ENCODE measurements at places on chromosomes 11 and 22.
A peak's percentile ranks its signal among the peaks of the same experiment; 100 is the strongest.

DNA sequence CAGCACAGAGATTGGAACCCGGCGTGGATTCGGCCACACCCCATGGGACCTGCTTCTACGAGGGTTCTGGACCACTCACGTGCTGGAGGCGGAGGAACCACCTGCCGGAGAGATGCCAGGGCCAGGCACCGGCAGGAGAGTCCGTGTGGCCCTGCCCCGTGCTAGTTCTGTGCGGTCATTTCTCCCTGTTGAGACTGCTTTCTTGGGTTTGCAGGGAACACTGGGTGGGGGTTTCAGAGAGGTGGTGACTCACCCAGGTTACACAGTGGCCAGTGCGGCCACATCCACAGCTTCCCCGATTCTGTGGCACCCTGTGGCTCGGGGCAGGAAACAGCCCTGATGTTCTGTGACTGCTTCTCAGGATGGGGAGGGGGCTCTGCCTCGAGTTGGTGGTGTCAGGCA, 3.6 kb upstream of the PHLDA2 start:
- peak; percentile 58 for DNase-seq

DNA sequence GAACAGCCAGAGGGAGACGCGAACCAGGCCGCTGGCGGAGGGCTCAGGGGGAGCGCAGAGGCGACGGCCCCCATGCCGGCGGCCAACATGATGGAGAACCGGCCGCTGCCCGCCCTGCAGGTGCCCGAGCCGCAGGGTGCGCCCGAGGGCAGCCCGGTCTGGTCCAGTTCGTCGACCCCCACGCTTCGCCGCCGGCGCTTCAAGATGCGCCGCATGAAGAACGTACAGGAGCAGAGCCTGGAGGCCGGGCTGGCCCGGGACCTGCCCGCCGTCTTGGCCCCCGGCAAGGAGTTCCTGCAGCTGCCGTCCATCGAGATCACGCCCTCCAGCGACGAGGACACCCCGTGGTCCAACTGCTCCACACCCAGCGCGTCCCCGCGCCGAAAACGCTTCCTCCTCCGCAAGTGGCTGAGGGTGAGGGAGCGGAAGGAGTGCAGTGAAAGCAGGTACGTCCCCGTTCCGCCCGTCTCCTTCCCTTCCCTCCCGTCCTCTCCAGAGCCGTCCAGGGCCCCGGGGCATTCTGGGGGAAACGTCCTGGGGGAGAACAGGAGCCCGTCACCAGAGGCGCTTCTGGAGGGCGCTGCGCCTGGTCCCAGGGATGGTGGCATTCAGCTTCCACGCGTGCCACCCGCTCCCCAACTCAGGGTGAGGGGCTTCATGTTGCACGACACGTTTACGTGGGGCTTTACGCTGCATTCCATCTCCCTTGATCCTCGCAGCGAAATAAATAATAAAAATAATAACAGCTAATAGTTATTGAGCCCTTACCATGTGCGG, 840 bp downstream of the GRAMD1B start:
- DNase-seq = no peak

DNA sequence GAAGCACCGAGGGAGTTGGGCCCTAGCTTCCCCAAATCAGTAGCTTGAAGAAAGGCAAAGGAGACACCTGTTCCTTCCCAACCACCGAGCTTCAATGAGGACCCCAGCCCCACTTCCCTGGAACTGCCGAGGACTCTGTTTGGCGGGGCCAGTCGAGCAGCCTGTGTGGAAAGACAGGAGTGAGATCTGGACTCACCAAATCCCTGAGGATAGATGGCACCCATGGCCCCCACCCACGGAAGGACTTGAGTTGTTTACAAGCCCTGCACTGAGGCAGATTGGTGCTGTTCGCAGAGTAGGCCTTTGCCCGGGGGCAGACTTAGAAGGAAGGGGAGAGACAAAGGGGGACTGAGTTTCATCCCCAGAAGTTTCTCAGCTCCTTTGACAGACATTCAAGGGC, 64.6 kb downstream of the FEZ1 start:
- no peak for DNase-seq

DNA sequence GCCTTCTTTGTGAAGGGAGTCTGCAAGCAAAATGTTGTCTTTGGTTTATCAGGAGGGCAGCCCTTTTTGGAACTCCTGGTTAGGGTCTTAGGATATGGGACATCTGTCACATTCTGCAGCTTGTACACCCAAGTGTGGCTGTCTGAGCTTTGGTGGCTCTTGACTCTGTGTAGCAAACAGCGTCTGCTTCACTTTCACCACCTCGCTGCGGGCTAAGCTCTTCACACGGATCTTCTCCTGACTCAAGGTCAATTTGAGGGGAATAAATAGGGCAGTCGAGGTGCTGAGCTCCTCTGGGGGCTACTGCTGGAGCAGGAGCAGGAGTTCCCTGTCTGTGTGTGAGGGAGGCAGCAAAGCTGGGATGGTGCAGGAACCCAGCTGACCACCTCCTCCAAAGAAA, 10.6 kb downstream of the MICAL2 start:
- DNase-seq = no peak

GRCh38 chr11:19244084-19244483, 3.3 kb upstream of the E2F8 start:
- peak; percentile 87 for DNase-seq

GRCh38 chr11:73154178-73154577, 12.1 kb upstream of the FCHSD2 start:
- DNase-seq = no peak

GRCh38 chr11:117489999-117490679, 162.5 kb downstream of the CEP164 start:
- DNase-seq = no peak

- DNase-seq = no peak
These were observed 57.9 kb downstream of the ARHGEF12 start for GRCh38 chr11:120394119-120394518.

DNA sequence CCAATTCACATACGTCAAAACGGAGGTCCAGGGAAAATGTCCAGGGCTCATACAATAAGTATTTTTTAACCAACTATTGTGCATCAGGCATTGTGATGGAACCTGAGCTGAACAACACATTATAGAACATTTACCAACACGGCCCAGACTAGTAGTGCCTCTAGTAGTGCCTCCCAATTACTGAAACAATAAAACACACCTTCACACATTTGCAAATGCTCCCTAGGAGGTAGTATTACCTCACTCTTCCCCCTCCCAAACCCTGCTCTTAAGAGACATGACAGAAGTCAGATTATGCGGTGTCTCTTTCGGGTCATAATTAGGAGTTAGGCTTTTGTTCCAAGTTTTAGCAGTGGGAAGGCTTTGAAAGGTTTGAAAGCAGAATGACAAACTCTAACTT, 61.1 kb downstream of the PAK1 start:
- DNase-seq = no peak

DNA sequence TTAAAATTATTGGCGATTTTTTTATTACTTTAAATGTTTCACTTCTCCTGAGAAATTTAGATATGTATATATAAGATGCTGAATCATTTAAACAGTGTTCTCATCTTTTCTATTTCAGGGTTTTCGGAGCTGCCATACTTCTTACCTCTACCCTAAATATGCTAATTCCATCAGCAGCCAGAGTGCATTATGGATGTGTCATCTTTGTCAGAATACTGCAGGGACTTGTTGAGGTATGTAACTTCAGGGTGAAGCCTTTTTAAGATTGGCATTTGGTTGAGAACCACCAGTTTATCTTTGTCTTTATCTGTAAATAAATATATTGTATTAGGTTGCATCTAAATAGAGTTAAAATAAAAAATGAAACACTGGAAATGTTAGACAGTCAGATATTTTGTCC, 21.1 kb downstream of the SLC17A6 start:
- DNase-seq = no peak

- no peak for DNase-seq
These were observed 4.0 kb downstream of the CARNS1 start for GRCh38 chr11:67419325-67420049.

DNA sequence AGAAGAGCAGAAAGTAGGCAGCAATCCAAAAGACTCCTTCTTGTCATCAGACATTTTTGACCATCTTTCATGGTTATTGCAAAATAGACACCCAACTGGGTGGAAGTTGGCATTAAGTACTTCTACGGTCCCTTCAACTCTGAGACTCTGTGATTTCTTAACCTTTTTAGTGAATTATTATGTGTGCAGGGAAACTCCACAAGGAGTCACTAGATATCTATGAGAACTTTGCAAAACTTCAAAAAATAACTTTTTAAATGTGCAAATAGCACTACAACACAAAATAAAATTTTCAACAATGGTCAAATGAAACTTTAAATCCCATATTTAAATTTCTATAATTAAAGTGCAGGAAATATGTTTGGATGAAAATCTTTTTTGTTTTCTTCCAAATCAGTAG, 88.7 kb downstream of the SLC17A6 start:
- no peak for DNase-seq

DNA sequence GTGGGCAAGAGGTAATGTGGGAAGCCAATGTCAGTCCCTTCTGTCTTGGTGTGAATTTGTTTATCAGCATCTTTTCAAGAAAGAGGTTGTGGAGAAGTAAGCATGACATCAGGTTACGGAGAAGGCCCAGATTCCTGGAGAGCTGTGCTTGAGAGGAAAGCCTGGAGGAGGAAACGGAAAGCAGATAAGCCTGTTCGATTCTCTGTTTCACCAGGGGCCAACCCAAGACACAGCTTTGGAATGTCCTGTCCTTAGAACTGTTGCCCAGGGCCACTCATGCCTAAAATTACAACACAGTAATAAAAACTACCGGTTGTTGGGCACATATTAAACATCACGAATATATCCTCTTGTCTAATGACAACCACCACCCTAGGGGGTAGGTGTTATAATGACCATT, 148.5 kb downstream of the NAV2 start:
- DNase-seq = no peak

DNA sequence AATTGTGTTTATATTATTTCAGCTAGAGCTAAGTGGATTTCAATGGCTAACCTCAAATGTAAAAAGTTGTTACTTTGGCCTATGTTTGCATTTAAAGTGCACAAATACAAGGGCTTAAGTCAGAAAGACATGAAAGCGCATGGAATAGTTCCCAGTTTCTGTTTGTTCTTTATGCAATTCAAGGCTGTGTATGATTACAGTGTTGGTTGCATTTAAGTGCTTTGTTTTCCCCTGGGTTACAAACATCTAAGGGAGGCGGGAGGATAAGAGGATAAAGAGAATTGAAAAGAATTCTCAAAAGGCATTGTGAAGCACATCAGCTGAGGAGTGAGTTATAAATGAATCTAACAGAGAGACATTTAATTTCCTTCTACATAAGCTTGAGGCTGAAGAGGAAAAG, 453.4 kb downstream of the NTM start:
- DNase-seq = no peak

- DNase-seq = no peak
These were observed 48.9 kb upstream of the TBCEL start for GRCh38 chr11:120974965-120975364.

DNA sequence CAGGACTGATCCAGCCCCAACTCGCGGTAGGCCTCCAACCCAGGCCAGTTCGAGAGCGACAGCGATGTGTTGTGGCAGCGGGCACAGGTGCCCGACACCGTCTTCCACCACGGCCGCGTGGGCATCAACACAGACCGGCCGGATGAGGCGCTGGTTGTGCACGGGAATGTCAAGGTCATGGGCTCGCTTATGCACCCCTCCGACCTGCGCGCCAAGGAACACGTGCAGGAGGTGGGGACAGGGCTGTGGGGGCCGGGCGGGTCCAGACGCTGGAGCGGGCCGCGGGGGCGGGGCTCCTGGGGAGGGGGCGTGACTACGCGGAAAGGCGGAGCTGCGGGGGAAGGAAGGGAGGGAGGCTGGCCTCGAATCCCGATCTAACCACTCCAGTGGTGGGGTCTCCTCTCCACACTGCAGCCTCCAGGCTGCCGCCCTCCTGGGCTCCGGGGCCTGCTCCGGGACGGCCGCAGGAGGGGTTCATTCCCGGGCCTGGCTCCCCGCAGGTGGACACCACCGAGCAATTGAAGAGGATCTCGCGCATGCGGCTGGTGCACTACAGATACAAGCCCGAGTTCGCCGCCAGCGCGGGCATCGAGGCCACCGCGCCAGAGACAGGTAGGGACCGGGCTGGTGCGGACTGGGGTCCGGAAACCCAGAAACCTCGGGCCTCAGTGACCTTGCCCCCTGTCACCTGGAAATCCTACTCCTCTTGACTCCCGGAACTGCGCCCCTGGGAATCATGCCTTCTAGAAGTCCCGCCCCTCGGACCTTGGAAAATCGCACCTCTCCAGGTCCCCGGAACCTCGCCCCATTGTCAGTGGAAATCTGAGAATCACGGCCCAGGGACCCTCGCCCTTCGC, 14.9 kb downstream of the TMEM258 start:
- DNase-seq = no peak

DNA sequence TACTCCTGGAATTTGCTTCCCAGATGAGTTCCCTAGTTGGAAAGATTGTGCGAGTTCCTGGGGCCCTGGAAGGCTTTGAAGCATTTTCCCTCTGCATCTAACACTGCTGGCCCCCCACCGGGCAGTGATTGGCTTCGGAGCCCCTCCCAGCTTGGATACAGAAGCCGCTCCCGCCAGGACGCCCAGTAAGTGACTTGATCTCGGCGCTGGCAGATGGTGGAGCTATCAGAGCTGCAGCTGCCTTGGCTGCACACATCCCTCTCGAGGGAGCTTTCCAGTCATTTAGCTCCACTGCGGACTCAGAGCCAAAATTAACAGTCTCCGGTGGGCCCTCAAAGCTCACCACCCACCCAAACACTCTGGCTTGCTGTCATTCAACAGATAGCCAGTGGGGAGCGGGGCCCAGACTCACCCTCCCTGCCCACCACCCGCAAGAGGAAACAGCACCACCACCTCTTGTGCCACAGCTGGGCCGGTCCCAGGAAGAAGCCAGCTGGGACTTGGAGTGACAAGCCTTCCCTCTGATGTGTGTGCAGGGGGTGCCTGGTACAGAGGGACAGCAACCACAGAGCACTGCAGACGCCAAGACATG, 162.3 kb downstream of the TRIM29 start:
- no peak for DNase-seq

DNA sequence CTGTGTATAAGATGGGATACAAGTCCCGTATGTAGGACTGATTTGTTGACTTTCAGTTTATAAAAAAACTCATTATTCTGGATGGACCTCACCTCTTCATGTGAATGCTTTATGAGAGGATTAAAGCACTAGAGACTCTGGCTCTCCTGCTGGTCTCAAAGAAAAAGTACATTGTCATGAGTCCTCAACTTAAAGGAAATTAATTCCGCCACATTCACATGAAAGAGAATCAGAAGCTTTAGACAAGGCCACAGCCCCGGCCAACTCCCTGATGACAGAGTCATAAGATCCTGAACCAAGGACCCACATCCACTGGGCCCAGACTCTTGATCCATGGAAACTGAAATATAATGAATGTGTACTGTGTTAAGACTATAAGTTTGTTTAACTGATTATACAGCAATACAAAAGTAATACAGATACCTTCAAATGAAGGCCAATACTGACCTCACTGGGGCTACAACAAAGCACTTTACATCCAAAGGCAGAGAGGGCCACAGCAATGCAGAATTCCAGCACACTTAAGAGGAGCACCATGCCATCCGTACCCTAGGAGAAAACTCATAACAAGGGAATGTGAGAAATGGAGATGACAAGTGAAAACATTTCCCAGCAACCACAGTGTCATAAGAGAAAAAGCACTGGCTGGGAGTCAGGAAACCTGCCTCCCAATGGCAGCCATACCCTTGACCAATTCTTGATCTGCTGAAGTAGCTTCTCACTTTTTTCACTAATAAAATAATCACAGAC, 25.4 kb upstream of the MS4A6A start:
- no peak for DNase-seq

Measured in HT-29 (cell line).